ENCODE measurements at places on chromosomes 5 and 9.

- DNase-seq = peak; percentile 81
Measured at GRCh38 chr9:70412832-70413463, 1.5 kb downstream of the KLF9 start.

DNA sequence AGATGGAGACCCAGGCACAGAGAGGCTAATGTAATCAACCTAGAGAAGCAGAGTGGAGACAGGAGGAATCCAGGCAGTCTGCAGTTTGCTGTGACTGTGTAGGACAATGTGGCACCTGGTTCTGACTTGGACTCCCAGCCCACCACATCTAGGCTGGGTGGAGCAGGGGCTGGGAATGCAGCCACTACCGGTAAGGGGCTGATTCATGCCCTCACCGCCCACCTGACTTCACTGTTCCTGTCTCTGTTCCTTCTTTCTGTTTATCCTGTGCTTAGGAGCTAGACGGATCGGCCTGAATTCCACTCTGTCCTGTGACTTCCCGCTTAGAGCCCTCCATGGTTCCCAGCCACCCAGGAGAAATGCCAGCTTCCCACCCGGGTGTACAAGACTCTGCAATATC lies 2.6 kb downstream of the PDLIM4 start:
- no peak for DNase-seq

DNA sequence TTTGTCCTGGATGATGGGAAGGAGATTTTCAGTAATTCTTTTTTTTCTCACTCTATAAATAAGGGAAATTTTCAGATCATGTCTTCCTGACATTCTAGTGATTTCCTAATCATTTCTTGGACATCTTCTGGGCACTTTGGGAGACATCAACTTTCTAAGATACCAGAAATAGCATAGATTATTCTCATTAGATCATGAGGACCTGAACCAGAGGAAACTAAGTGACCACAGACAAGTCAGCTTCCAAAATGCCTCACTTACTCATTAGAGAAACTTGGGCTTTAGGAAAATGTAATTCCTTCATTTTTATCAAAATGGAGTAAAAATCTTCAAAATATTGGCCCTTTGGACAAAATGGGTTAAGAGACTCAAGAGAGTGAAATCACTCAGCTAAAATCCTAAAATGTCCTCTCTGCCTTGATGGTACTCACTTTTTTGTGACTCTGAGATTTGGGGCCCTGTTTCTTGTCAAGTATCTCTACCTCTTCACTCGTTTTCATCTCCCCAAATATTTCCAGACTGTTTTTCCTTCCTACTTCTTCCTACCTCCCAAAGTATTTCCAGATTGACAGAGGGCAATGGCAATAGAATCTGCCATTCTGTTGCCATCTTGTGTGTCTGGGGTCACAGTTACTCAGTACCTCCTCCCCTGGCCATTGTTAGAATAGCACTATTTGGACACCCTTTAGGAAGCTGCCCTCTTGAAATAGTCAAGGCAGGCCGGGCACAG lies 194.5 kb downstream of the NR3C1 start:
- DNase-seq = no peak

DNA sequence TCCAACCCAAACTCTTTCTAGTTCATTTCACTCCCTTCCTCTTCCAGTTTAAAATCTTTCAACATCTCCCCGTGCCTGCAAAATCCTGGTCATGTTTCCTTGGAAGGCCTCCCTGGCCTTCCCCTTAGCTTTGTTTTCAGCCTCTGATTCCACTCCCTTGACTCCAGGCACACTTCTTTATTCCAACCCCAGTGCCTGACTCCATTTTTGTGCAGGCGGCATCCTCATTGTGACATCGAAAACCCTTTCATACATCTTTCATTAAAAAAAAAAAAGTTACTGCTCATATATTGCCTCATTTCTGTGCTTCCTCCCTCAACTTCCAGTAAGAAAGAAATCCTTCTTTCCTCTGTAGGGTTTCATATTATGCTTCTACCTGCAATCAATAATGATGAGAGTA lies 7.1 kb upstream of the TNFSF8 start:
- DNase-seq = no peak

DNA sequence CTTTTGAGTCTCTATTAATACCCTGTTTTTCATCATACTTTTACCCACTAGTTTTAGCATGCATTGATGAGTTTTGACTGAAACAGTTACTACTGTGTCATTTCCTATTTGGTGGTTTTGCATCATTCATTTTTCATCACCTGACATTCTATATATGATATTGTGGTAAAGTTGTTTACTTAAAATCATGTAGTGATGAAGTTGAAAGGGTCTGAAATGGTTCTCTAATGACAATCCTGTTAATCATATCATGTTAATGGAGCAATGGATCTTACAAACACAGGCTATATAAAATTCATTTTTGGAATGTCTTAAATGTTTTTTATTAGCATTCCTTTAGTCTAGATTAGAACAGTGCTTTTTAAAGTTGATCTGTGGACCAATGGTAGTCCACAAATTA lies 84.1 kb downstream of the ERBIN start:
- DNase-seq = no peak

DNA sequence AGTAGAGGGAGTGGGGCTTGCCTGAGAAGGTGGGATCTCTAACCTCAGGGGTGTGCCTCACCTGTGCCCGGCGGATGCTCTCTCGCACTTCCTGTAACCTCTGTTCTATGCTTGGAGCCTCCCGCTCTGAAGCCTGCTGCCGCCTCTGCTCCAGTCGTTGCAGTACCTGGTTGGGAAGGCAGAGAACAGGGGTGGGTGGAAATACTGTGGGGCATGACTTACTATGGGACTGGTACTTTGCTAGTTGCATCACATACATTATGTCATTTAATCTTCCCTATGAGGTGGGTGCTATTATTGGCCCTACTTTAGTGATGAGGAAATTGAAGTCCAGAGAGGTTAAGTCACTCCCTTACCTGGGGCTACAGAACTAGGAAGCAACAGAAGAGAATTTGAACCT lies 5.2 kb downstream of the FCHSD1 start:
- no peak for DNase-seq

GRCh38 chr9:98455256-98456155 lies 200.1 kb upstream of the TBC1D2 start:
- no peak for DNase-seq

DNA sequence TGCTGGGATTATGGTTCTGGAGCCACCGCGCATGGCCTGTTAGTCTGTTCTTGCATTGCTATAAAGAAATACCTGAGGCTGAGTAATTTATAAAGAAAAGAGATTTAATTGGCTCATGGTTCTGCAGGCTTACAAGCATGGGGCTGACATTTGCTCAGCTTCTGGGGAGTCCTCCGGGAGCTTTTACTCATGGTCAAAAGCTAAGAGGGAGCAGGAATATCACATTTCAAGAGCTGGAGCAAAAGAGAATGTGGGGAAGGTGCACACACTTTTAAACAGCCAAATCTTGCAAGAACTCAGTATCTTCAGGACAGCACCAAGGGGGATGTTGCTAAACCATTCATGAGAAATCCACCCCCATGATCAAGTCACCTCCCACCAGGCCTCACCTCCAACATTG lies 12.1 kb downstream of the JAK2 start:
- no peak for DNase-seq

- DNase-seq = no peak
Measured at GRCh38 chr9:91146391-91147019, 215.2 kb downstream of the AUH start.

GRCh38 chr5:17897776-17898175 lies 263.5 kb downstream of the TAF11L14 start:
- no peak for DNase-seq

GRCh38 chr5:78554670-78555069 lies 93.9 kb downstream of the LHFPL2 start:
- DNase-seq = no peak

DNA sequence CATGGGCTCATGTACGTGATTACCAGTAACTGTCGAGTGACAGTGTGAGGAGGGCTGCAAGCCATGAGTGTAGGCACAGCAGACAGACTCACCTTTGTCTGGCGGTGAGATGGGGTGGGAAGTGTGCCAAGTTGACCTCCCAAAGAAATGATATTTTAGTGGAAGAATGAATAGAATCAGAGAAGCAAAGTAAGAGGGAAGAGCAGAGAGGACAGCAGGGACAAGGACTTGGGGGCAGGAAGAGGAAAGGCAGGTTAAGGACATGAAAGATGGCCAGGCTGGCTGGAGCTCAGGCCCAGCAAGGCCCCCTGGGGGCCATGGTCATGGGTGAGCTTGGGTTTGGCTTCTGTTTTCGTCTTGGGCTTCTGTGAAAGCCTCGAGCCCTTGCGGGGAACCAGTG lies 20.2 kb downstream of the TGFBI start:
- DNase-seq = no peak

- no peak for DNase-seq
Measured at GRCh38 chr9:129586245-129586644, 34.7 kb downstream of the C9orf50 start.

DNA sequence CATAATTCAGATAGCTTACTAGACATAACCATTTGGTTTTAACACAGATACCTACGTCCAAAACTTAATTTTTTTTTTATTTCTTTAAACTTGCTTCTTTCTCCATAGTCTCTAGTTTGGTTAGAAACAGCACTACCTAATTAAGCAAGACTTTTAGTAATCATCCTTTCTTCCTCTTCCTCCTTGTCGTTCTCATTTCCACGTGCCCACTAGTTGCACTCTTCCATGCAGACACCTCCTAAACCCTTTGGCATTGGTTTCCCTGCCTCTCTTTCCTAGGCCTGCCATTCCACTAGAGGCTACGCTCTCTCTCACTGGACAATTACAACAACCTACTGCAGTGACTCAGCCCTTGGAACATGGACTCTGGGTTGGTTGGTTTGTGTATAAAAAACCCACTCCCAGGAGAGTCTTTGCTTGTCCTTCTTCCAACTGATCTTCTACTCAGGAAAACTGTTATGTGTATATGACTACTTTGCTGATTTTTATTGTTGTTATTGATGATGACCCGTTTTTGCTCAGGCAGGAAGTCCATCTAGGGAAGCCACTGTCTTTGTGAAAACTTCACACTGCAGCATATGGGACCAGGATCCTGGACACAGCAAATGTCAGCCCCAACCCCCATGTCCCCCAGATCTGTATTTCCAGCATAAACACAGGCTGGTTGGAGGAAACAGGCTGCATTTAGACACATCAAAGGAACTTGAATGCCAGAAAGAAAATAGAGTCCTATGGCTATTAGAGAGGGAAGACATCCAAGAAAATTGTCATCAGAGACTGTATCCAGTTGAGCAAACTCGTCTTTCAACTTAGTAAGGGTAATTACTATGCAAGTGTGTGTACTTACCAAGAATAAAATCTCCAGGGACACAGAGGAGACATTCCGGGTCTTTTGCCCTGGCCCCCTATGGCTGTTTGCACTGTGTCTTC lies 503.2 kb downstream of the GADD45G start:
- no peak for DNase-seq

DNA sequence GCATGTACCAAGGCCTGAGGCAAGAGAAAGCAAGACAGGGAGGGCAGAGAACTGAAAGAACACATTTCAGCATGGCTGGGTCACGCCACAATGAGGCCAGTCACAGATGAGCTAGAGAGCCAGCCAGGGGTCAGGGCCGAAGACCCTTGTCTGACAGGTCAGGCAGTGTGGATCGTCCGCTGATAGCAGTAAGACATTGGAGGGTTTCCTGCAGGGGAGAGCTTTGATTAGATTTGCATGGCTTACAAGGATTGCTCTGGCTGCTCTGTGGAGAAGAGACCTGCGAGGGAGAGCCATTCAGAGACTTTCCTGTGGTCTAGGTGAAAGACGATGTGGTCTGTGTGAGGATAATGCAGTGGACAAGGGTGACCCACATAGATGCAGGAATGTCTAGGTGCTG lies 93.1 kb downstream of the RALGPS1 start:
- no peak for DNase-seq

Measured in activated effector memory CD4-positive, alpha-beta T cell treated with anti-CD3 and anti-CD28 coated beads, Interleukin-2, amount 50 U/mL, for 16 hours (primary cell).